ENCODE measurements at places on chromosomes 11 and 22. TPM values are rescaled to one million over a fixed set of nuclear protein-coding genes. Genes with fewer than 3 reads are reported as not detected.

Gene ADM
- polyA plus RNA-seq, result 2.3 TPM

Gene SGSM1
- polyA plus RNA-seq, result 1.3 TPM

Gene CD248
- 0.62 TPM for polyA plus RNA-seq

DNA sequence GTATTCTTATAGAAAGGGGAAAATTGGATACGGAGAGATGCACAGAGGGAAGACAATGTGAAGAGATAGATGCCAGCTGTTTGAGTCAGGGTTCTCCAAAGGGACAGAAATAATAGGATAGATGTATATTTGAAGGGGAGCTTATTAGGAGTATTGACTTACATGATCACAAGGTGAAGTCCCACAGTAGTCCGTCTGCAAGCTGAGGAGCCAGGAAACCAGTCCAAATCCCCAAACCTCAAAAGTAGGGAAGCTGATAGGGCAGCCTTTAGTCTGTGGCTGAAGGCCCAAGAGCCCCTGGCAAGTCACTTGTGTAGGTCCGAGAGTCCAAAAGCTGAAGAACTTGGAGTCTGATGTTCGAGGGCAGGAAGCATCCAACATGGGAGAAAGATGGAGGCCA lies 569.6 kb upstream of the LARGE1 start:
- DNase-seq, result no peak
- H3K4me3 ChIP-seq, result no peak overlapping the region
- H3K36me3 ChIP-seq, result no peaks in the 10 kb centered on the region
- no peaks in the 10 kb centered on the region for H3K4me1 ChIP-seq
- H3K27ac ChIP-seq, result no peak overlapping the region

DNA sequence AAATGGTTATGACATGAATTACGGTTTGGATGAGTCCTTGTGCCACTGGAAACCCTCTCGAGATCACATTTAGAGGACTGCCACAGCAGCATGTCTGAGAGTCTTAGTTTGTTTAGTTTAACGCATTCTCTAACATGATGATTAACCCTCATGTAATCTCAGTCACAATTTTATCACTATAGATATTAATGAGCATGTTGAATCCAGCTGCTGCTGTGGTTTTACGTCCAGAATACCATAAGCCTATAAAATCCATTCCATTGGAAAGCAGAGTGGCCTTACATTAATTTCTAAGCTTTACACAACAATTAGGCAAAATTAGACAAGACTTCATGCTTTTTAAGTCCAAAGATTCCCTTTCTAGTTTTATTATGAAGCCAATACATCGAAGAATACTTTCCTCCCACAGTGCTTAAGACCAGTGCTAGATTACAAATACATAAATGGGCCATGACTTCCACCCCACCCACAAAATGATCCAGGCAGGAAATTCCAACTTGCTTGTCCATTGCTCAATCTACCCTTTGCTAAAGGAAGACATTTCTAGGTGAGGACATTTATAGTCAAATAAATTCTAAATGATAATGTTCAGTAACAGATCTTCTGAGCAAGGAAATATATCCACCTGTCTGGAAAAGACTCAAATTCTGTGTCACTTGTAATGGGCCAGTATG lies 3.5 kb upstream of the ELMOD1 start:
- DNase-seq, result no peak
- H3K36me3 ChIP-seq, result no peaks in the 10 kb centered on the region
- H3K4me3 ChIP-seq, result no peak overlapping the region
- H3K27me3 ChIP-seq, result peaks cover 51% of the 10 kb centered on the region

DNA sequence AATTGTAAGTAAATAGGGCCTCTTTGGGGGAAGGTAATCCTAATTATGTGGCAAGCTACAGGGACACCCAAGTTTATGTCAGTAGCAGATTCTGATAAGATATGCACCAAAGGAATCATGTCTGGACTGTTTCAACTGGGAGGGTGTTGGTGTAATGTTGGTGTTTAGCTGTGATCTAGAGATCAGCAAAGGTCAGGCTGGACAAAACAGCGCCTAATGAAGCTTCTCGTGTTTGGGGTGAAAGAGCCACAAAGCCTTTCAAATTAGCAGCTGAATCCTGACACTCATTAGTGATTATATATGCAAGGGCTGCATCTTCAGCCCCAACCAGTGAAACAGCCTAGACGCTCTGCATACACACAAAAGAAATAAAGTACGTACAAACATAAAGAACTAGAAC lies 106.3 kb downstream of the MPPED2 start:
- no peak overlapping the region for H3K4me3 ChIP-seq
- no peaks in the 10 kb centered on the region for H3K4me1 ChIP-seq
- no peak overlapping the region for H3K27ac ChIP-seq
- H3K36me3 ChIP-seq, result no peaks in the 10 kb centered on the region

DNA sequence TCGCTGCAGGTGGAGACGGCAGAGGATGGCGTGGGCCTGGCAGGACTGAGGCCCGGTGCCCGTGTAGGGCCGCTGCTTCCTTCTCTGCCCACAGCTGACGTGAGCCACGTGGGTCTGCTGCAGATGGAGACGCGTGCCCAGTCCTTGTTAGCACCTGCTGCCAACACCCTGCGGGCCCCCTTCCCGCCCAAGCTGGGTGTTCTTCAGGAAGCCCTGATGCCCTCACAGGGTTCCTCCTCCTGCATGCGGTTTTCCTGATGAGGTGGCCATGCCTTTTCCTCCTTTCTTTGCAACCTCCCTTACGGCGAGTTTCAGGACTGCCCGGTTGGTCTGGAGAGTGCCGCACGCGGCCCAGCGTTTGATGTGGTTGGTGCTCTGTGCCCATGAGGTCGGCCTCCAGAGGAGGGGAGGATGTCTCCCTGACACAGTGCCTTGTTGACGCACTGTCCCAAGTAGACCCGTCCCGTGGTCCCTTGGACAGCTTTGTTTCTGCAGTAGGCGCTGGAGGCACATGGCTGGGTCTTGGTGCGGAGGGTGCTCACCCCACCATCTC lies 44.7 kb downstream of the AP2A2 start:
- no peak overlapping the region for H3K4me3 ChIP-seq
- no peaks in the 10 kb centered on the region for H3K27me3 ChIP-seq
- H3K27ac ChIP-seq, result no peak overlapping the region
- H3K36me3 ChIP-seq, result no peaks in the 10 kb centered on the region
- no peak for DNase-seq

Measured in B cell (primary cell).